AML-193 (cell line): ENCODE measurements at places on chromosomes 7 and 10.
A peak's percentile ranks its signal among the peaks of the same experiment; 100 is the strongest.

DNA sequence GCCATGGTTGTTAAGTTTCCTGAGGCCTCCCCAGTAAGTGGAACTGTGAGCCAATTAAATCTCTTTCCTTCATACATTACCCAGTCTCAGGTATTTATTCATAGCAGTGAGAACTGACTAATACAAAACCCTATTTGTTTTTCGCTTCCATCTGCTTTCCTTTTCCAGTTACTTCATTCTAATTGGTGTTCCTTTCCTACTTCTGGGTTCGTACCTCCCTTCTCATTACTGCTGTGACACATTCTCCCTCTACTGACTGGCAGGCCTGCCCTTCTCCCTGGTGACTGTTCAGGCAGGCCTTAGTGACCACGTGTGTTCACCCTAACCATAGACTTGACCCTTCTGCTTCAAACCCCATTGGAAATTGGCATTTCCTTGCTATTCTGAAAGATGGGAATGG is 37.7 kb downstream of the MTURN start:
- DNase-seq, result no peak

DNA sequence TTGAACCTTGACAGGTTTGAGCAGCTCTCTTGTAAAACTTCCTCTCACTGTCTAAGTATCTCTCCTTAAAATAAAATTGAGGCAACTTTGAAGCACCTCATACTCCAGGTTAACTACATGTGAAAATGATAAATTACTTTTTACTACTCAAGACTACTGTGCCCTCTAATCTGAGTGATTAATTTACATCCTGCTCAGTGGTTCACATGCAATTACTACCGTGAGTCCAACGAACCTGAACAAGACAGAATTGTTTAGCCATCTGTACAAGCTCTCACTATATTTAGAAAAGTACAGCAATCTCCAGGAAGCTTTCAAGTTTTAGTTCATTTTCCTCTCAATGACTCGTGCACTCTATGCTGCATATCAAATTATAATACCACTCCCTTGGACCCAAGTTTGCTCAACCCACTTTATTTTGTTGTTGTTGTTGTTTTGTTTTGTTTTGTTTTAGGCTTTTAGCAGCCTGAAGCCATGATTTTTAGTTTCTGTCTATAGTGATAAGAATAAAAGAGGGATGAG is 21.2 kb downstream of the PDE1C start:
- no peak for DNase-seq

- no peak for DNase-seq
Observed at GRCh38 chr10:113875212-113875611, 20.8 kb downstream of the NHLRC2 start.

GRCh38 chr10:49761789-49762565 is at the start of gene OGDHL:
Gene OGDHL (minus strand): TSS chr10:49762323. CDS start chr10:49758592, 3,731 bp downstream.
- DNase-seq, result no peak

DNA sequence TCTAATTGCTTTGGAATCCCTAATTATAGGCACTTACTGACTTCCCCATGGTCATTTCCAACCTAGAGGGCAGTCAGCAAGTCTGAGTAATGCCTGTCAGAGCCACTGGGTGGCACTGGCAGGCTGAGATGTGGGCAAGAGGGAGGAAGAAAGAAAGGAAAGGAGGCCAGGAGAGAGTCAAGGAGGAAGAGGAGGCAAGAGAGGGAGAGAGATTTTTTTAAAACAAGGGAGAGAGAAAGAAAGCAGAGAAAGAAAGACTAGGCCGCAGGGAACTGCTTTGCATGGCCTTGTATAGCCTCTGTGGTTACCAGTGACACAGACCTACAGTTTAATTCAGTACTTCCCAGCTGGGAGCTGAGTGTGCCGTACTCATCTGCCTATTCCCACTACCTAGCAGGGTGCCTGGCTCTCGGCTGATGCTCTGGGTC is 210.4 kb upstream of the ADO start:
- DNase-seq, result peak; percentile 52

GRCh38 chr7:134356421-134356936 is 39.7 kb upstream of the SLC35B4 start:
- DNase-seq, result no peak

- DNase-seq, result no peak
Observed at GRCh38 chr7:141610671-141611070, 59.5 kb downstream of the AGK start.

DNA sequence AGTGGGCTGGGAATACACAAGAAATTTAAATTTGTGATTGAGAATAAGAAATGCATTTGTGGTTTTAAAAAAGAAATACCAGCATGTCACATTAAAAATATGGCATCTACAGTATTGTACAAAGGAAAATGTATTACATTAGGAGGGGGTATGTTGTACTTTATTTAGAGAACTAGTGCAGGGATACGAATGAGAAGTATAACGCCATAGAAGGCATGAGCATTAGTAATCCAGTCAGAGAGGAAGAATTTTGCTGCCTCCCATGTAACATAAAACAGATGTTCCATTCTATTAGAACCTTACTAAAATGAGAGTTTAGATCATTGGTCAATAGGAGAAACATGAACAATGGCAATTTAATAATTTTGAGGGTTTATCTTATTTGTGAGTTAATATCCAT is 182.2 kb downstream of the ADK start:
- no peak for DNase-seq

GRCh38 chr10:125606414-125607010 is 76.5 kb downstream of the TEX36 start:
- DNase-seq, result no peak
